ENCODE measurements at places on chromosomes 16 and 17.

DNA sequence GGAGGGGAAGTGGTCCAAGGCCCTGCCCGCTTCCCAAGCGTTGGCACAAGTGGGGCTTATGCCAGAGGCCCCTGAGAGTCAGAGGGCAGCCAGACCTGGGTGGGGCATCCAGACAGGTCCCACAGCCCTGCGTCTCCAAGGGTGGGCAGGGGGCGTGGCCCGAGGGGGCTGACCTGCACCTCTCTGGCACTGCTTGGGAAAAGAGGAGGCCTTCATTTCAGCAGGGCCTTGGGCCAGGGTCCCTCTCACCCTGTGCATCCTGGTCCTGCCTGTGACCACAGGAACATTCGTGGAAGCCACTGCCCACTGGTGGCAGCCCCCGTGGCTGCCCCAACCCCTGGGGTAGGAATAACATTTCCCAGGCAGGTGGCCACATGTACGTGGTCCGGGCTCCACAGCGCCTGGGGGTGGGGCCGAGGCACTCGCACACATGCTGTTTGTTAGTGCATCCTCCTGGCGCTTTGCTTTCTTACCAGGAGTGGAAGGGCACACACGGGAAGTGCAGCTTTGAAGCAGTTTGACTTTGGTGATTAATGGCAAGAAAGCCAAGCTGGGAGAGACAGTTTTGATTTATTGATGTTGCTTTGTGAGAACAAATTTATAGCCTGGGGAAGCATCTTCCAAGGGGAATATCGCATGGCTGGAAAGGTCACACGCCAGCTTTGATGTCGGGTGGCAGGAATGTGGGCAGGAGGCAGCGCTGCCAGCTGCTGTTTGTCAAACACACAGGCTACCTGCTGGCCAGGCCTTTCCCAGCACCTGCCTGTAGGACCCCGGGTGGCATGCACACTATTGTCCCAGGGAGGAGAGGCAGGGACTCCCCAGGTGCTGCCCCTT is 4.3 kb downstream of the CENPX start:
- no peak for DNase-seq

DNA sequence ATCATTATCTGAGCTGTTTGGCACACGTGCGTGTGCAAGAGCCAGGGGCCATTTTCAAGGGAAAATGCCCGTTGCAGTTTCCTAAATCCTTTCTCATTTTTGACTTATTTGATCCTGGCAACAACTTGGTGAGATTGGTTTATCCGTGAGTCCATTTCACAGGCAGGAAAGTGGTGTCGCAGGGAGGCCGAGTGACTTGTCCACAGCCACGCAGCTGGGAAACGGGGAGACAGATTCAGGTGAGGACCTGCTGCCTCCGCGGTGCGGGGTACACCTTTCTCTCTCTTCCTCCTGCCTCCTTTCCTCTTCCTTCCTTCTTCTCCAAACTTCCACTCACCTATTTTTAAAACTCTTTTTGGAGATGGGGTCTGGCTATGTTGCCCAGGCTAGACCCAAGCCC is 46.3 kb upstream of the ZCCHC14 start:
- DNase-seq, result no peak

- DNase-seq, result no peak
Measured at GRCh38 chr16:66623755-66624154, 19.3 kb downstream of the CMTM3 start.

DNA sequence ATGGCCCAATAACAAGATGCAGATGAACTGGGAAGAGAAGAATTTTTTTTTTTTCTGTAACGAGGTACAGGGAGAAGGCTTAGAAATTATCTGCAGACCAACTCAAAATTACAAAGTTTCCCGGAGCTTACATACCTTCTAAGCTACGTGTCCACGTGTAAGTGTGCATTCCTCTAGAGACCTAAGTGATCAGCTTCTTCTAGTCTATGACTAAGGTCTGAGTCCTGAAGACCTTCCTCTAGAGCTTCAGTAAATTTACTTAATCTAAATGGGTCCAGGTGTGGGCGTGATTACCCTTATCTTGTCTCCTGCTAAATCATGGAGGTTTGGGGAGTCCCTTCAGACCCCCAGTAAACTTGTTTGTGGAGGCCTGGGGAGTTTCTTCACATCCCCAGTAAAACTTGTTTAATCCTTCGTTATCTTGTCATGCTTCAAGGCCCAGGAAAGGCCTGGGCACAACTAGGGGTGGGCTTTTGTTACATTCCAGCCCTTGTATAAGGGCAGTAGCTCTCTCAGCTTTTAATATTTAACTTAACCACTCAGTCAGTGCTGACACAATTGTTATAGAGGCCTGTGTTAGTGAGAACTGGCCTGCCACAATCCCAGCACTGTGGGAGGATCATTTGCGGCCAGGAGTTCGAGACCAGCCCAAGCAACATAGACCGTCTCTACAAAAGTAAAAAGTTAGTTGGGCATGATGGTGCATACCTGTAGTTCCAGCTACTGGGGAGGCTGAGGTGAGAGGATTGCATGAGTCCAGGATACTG is 342.3 kb downstream of the SNX29 start:
- DNase-seq, result no peak

DNA sequence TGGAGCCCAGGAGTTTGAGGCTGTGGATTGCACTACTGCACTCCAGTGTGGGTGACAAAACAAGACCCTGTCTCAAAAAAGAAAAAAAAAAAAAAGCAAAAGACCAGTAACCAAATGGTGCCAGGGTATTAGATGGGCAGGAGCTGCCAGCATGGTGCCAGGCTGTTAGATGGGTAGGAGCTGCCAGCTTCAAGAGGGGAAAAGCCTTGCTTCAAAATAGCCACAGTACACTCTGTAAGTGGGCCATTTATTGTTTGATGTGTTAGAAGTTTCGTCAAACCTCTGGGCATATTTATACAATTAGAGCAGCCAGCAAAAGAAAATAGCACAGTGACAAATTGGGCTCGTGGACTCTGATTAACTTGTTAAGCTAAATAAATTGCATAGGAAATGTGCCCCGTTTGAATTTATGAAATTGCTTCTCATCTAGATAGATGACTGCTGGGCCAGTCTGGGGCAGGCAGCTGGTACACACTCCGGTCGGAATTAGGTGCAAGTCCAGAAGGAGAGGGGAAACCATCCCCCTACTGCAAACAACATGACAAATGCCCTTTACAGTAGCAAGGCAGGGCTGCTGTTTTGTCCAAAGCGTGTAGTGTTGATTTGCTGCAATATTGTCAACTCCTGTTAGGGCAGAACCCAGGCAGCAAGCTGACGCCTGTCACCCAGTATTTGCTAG is 126.3 kb upstream of the IRX3 start:
- no peak for DNase-seq

- peak; percentile 32 for DNase-seq
Measured at GRCh38 chr17:1055751-1056645, 59.1 kb downstream of the TIMM22 start.

DNA sequence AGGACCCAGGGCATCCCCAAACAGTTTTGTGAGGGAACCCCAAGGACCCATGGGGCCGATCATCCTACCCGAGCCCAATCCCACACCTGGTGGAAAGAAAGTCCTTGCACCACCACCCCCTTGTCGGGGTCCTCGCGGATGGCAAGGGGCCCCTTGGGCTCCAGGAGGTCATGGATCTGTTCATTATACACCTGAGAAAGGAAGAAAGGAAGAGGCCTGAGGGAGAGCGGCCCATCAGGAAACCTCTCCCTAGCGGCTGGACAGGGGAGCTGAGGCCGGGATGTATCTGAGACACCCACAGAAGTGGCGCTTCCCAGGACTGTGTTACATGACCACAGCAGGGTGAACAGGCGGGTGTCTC is 12.8 kb downstream of the KIF18B start:
- DNase-seq, result no peak

DNA sequence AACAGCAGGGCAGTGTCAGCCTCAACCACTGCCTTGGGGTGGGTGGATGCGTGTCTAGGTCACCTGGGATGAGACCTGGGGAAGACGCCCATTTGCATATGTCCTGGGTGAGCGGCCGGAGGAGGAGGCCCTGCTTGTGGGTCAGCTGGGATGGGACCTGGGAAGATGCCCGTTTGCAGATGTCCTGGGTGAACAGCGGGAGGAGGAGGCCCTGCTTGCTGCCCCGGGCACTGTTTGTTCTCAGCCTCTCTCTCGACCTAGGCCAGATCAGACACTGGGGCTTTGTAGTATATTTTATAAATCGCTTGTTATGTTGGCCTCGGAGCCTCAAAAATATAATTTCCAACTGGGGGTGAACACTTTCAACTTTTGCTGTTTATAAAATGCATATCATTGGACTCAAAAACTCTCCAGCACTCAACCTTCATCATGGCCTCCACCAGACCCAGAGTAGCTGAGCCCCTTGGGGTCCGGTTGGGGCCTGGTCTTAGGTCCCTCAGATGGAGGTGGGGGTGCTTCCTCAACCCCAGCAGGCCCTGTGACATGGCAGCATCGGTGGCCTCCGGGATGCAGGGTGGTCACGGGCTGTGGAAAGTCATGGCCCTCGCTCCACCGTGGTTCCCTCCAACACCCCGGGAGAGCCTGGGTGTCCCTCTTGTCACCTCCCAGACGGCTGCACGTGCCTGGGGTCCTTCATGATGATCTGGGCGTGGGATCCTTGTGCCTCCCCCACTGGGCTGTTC is 17.3 kb downstream of the DBNDD1 start:
- no peak for DNase-seq

DNA sequence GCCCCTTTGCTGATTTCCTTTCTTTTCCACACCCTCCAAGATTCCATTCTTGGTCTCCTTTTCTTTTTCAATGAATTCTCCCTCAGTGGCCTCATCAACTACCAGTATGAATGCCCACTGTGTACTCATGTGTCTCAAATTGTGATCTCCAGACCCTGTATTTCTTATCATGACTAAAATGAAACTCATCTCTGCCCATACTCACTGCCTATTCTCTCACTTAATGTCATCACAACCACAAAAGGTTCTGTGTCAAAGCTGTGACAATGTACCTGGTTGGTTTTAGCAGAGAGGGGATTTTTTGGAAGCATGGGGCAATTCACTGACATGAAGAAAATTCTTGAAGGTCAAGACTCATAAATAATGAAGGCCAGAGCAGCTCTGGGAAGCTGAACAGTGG is 11.5 kb upstream of the TBX4 start:
- no peak for DNase-seq

GRCh38 chr17:39173080-39173479 is 7.1 kb upstream of the ARL5C start:
- no peak for DNase-seq

- DNase-seq, result no peak
Measured at GRCh38 chr17:27283060-27283459, 10.9 kb upstream of the WSB1 start.

DNA sequence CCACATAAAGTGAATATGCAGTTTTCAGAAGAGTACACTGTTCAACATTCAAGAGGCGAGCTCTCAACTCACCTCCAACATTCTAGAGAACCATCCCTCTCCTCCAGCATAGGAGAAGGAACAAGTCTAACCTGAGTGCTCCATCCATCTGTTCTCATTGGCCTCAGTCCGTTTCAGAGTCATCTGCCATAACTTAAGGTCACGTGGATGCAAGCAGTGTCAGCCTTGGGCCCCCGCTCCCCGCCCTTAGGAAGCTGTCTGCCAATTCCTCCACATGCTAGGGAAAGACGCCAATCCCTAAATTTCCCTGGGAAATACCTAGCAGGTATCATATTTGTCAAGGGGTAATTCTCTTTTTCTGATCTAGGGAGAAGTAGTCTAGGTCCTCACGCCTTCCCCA is 21.4 kb downstream of the MARVELD3 start:
- DNase-seq, result no peak

GRCh38 chr17:7261379-7262191 is 693 bp downstream of the CLDN7 start:
- no peak for DNase-seq

GRCh38 chr16:10931977-10932632 is 10.2 kb downstream of the DEXI start:
- no peak for DNase-seq

DNA sequence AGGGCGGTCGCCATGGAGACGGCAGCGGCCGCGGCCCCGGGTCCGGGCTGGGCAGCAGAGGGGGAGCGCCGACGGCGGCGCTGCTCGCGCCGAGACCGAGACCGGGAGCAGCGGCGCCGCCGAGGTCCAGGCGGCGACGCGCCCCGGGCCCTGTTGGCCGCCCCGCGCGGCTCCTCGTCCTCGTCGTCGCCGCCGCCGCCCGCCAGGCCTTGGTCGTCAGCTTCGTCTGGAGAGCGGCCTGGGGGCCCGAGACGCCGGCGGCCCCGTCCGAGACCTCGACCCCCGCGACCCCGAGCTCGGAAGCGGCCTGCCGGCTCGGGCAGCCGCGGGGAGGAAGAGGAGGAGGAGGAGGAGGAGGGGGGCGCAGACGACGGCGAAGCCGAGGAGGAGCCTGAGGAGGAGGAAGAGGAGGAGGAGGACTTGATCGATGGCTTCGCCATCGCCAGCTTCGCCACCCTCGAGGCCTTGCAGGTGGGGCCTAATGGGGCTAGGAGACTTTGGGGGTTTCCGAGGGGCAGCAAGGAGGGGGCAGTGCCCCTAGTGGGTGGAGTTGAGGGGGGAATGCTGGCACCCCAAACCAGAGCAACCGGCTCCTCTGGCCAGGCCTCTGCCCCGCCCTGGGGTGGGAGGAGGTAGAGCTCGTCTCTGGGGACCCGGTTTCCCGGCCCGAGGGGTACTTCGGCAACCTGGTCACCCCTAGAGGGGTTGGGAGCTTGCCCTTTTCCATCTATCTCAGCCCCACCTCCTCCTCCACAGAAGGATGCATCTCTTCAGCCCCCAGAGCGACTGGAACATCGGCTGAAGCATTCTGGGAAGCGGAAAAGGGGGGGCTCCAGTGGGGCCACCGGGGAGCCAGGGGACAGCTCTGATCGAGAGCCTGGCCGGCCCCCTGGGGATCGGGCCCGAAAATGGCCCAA is 1.5 kb downstream of the FBRS start:
- DNase-seq, result no peak

DNA sequence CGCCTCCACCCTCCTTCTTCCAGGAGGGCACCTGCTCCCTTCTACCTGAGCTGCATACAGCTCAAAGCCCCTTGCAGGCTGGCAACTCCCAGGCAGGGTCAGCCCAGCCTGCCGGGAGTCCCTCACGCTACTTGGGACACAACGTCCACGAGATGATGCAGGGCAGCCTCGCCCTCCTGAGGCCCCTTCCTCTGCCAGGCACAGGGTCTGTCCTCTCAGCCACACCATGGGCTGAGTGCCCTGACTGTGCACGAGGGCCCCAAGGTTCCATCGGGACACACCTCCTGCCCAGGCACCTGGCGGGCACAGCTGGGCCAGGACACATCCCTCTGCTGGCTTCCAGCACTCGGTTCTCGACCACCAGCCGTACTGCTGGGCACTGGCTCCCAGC is 30.9 kb upstream of the ZC3H18 start:
- DNase-seq, result no peak

DNA sequence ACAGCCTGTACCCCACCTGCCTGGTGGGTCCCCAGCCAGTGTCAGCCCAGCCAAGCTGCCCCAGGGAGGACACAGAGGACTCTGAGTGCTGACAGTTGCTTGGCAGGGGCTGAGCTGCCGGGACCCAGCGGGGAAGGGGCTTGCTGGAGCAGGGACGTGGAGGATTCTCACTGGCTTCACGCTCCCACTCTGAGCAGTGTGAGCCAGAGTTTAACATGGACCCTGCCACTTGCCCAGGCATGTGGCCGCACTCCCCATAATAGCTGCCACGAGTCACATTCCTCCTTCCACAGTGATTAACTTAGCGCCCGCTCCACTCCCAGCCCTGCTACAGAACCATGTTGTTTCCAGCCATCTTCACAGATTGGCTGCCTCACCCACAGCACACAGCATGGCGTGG is 31.2 kb downstream of the SREBF1 start:
- no peak for DNase-seq

- DNase-seq, result no peak
Measured at GRCh38 chr16:11399261-11399831, 54.1 kb downstream of the RMI2 start.

GRCh38 chr16:11251525-11252481 is 4.2 kb downstream of the SOCS1 start:
- no peak for DNase-seq

- DNase-seq, result no peak
Measured at GRCh38 chr16:19252904-19253303, 32.6 kb upstream of the CLEC19A start.

Measured in GM04504 (cell line).